Fibroblast of skin of abdomen (primary cell): ENCODE measurements at places on chromosomes 2 and 18.
A peak's percentile ranks its signal among the peaks of the same experiment; 100 is the strongest.

DNA sequence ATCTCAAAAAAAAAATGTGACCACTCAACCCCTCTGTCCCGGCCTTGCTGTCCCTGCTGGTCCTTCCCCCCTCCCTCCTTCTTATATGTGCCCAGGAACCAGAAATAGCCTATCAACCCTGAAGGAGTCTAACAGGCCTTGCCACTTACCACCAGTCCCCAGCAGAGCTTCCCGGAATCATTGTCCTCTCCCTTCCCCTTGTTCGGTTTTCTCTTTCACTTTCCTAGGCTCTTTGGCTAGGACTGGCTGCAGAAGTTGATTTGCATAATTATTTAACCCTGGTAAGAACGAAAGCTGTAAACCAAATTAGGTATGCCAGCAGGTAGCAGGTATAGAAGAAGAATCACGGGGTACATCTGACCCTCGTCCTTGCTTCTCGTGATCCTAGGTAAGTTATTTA, 72.6 kb upstream of the ZNF532 start:
- no peak for DNase-seq

DNA sequence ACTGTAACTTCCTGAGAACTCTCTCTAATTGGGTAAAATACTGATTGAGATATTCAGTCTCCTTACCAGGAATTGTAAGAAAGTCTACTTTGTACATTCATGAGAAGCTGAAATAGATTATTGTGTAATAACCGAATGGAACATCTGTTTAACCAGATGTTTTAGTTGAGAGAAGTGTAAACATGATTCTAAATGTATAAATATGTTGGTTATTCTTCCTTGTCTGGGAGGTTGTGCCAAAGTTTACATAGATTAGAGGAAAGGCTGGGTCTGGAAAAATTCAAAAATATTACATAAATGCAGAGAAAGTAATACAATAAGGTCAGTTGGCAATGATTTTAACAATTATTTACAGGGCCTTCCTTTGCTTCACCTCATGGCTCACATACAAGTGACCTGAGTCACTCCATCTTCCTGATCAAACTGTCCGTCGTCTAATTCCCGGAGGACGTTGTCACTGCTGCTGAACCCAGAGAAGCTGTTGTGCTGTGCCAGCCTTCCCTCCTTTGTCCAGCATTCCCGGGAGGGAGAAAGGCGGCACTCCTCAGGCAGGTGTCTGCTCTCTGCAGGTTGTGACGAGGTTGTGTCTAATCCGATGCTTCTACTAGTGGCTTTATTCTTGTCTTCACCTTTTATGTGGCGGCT, 55.9 kb downstream of the MOB4 start:
- DNase-seq: peak; percentile 39

GRCh38 chr2:45178359-45178758, 169.1 kb upstream of the SIX2 start:
- DNase-seq: no peak

DNA sequence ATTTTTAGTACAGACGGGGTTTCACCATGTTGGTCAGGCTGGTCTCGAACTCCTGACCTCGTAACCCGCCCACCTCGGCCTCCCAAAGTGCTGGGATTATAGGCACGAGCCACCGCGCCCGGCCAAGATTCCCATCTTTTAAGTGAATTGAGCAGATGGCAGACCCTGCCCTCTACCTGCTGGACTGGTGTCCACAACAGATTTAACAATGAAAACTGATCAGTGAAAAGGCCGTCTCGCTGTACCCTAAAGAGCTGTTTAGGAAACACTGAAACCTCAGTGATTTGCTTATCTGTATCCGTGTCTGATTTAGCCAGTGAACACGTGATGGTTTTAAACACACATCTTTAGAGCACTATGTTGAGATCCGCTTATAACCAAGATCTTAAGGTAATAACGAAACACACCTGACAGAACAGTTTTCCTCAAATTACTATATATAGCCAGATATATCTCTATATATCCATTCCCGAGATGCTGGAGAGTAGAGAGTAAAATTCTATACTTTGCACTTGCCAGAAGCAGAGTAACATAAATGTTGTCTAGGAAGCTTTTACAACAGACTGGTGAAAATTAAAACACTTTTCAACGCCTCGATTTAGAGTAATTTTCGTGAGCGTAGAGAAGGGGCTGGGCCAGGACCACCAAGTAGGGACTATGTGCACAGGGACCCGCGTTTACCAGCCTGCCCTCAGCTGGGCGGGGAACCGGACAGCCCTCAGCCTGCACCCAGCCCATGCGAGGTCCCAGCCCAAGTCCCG, 594 bp downstream of the FAM161A start:
- no peak for DNase-seq

DNA sequence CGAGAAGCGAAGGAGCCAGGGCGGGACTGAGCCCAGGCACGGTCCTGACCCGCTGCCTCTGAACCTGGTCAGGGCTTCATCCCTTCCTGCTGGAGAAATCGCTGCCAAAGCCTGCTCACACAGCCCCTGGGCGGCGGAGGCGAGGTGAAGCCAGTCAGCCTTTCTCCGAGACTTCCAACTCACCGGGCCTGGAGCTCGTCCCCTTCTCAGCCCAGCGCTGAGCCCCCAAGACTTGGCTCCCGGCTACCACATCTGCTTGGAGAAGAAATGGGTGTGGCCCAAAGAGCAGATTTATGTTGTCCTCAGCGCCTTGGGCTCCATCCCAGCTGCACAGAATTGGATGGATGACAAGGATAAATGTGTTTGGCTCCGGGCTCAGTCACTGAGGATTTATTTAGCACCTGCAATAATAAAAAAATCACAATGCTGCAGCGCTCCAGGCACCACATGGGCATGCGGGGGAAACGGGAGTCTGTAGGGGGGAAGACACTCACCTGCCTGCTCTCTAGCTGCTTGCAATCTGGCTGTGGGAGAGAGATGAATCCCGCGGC, 64.9 kb downstream of the ACTR2 start:
- no peak for DNase-seq

GRCh38 chr2:239339726-239340601, 60.9 kb downstream of the HDAC4 start:
- DNase-seq: no peak

- no peak for DNase-seq
Observed at GRCh38 chr2:510839-511238, 166.4 kb downstream of the TMEM18 start.

GRCh38 chr2:64862623-64863022, 126.6 kb upstream of the SLC1A4 start:
- DNase-seq: no peak

DNA sequence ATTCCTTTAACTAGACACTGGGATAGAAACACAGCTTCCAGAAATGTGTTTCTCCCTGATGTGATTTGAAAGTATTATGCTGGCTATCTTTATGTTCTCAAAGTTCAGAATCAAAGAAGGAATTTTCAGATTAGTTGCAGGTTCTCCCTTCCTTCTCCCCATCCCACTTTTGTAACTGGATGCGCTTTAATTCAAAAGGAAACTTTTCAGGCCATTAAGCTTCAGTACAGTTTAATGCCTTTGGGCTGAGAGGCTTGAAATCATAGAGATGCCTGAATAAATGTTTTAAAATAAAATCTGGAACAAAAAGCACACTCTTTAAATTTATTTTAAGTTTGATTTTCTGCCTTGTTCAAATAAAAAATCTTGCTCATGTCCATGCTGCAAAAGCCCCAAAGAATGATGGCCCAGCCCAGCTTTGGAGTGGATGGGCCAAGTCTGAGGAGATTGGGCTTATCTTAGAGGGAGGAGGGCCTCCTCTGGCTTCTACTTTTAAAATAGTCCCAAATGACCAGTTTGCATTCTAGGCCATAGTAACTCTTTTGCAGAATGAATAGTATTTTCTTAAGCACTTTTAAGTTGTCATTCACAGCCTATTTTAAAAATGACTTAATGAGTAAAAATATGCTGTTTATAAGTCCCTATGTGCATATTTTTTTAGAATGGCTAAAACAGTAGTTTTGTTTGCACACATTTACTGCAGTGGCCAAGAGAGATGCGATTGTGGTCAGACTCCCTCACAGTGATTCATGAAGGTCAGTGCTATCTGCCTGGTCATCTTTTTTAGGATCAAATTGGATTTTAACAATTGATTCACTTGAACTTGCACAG, 129.2 kb downstream of the MTX2 start:
- DNase-seq: no peak

DNA sequence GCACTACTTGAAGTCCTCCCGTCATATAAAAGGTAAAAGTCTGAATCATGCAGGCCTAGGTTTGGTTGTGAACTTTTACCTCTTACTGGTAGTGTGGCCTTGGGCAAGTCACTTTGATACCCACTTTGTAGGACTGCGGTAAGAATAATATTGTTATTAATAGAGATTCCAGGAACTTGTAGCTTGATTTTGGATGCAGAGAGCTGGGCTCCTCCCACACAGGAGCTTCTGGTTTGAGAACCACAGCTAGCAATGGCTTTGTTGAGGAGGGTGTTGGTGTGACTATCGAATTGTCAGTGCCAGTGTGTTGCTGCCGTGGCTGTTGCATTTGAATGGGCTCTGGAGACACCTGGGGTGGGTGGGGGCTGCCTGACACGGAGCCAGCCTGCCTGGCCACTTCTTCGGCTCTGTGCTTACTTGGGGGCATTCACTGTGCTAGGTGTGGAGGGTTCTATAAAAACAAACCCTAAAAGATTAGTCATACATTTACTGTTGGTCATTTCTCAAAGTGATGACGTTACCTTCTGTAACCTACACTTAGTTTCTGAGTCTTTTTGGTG, 38.5 kb downstream of the ASAP2 start:
- DNase-seq: no peak

- no peak for DNase-seq
Observed at GRCh38 chr2:136327162-136327852, 209.4 kb upstream of the CXCR4 start.

DNA sequence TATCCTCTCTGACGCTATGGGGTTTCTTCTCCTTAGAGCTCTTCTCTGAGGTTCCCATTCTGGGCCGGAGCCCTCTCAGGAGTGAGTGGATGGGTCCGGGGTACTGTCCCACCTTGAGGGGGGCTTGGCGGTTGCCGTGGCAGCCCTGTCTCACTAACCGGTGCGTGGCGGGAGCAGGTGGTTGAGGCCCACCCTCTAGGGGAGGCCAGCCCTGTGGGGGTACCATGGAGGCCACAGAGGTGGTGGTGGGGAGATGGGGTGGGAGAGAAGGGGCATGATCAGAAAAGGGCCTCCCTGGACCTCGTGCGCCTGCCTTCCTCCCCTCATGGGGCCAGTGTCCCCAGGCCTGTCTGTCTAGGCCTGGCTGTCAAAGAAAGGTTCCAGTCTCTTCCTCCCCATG, 22.3 kb downstream of the IGFBP5 start:
- no peak for DNase-seq

DNA sequence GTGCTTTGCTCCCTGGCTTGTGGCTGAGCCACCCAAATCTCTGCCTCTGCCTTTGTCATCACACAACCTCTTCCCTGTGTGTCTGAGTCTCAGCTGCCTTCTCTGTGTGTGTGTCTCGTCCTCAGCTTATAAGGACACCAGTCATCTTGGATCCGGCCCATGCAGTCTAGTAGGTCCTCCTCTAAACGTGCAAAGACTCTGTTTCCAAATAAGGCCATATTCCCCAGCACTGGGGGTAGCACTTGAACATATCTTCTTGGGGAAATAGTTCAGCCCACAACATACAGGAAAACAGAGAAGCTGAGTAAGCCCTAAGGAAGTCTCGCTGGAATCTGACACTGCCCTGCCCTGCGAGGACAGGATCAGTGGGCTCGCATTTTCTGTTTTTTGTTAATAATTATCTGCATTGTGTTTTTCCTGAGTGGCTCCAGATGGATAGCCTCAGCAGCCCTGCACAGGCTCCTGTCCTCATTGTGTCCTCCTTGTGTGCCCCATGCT, 42.1 kb downstream of the MTCL1 start:
- peak; percentile 99 for DNase-seq
